Activated T-cell treated with anti-CD3 and anti-CD28 coated beads for 24 hours (primary cell): ENCODE measurements at places on chromosomes 7 and 10.

GRCh38 chr7:105853931-105854419 lies 22.4 kb downstream of the ATXN7L1 start:
- no peak for DNase-seq

- DNase-seq: no peak
These were observed 18.7 kb downstream of the NFE2L3 start for GRCh38 chr7:26170663-26171062.

DNA sequence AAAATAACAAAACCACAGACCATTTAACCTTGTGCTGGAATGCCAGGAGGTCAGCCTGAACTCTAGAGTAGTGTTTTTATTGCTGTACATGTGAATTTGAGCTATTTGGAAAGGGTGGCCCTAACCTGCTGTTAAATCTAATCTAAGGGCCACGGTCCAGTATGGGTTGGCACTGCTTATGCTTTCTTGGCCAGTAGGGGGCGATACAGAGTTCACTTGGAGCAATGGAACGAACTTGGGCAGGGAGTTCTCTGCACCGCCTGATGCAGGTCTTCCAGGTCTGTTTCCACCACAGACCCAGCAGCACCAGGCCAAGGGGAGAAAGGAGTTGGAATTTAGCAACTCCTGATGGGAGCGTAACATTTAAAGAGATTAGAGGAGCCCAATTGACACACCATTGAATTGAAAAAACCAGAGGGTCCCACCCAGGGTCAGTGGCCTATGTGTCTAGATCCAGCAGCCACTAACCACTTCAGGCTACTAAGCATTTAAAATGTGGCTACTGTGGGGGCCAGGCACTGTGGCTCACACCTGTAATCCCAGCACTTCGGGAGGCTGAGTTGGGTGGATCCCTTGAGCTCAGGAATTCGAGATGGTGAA lies 75.7 kb upstream of the EFCAB10 start:
- DNase-seq: peak; percentile 55

DNA sequence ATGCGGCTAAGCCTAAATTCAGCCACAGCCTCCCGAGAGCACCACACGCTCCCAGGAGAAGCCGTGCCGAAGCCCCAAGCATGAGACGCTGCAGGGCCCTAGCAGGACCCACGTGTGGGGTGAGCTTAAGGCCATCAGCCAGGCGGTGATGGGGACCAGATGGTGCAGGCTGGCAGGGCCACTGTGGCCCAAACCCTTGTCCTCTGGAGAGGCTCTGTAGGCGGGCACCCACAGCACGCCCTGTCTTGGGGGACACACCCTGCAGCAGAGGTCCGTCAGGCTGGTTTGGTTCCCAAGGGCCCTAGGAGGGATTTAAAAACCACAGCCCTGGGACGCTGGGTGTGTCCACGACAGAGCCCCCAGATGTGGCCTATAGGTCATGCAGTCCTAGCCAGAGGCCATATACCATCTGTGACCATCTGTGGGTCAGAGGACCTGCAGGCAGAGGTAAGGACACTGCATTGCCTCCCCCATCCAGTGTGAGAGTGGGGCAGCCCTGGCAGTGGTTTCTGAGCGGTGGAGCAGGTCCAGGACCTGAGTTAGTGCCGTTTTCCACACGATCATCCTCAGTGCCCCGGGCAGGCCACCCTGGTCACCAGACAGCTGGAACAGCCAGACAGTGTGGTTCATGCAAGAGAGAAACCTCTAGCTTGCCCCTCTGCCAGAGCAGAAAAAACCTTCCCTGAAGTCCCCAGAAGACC lies 39.6 kb upstream of the INPP5A start:
- no peak for DNase-seq

- DNase-seq: no peak
These were observed 6.5 kb downstream of the BAG3 start for GRCh38 chr10:119657725-119658124.
